ENCODE measurements at places on chromosomes 13 and 19.

DNA sequence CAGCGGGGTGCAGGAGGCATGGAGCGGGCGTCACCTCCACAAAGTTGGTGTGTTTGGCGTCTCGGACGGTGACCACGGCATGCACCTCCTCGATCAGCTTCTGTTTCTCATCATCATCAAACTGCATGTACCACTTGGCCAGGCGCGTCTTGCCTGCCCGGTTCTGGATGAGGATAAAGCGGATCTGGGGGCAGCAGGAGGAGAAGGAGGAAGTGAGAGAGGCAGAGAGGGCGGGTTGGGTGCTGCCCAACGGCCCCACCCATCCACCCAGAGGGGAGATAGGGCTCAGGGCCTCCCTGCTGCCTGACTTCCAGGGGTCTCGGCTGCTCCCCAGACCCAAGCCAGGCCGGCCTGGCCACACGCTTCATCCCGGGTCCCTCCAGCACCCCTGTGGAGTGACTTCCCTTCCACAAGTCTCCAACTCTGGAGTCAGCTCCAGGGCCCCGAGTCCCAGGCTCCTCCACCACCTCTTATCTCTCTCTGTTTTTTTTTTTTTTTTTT, 4.6 kb downstream of the AP2S1 start:
- DNase-seq: no peak

- no peak for DNase-seq
These were observed 2.0 kb downstream of the EGLN2 start for GRCh38 chr19:40800997-40801377.

DNA sequence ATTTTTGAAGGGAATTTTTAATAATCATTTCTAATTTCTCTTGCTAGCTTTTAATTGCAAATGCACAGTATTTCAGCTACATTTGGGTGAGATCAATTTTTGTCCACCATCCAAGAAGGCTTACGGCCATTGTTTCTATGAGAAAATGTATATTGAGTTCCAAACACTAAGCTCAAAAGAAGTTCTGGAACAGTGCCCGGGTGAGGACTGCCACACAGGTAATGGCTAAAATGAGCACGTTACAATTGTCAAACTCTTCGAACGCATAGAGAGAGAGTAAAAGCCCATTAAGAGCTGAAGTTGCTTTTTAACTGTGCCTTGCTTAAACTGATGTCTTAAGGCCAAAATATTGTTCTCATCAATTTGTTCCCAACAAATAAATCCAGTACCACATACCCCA, 755.0 kb downstream of the DIAPH3 start:
- no peak for DNase-seq

DNA sequence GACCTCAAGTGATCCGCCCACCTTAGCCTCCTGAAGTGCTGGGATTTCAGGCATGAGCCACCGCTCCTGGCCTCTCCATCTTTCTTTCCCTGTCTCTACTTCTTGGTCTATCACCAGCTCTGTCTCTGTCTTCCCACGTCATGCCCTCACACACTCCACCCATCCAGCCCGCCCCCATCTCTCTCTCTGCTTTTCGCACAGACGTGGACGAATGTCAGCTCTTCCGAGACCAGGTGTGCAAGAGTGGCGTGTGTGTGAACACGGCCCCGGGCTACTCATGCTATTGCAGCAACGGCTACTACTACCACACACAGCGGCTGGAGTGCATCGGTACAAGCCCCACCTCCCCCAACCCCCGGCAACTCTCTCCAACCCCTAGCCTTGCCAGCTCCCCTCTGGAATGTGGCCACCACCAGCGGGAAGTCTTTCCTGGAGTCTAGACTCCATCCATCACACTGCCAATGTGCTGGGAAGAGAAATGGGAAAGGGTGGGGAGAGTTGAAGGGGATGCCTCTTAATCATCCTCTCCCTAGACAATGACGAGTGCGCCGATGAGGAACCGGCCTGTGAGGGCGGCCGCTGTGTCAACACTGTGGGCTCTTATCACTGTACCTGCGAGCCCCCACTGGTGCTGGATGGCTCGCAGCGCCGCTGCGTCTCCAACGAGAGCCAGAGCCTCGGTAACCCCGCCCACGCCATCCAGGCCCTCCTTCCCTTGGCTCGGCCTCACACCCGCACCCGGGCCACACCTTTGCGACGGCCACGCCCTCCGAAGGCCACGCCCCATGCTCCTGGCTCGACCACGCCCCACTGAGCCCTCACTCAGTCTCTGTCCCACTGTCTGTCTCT, 22.5 kb downstream of the LTBP4 start:
- no peak for DNase-seq

DNA sequence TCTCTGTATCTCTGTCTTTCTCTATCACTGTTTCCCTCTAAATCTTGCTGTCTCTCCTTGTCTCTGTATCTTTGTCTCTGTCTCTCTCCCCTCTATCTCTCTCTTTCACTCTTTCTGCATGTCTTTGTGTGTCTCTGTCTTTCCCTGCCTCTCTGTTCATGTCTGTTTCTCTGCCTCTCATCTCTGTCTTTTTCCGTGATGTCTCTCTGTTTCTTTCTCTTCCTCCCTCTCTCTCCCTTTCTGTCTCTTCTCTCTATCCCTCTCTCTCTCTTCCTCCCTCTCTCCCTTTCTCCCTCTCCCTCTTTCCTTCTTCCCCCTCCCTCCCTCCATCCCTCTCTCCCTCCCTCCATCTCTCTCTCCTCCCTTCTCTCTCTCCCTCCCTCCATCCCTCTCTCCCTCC, 56.7 kb upstream of the NFIC start:
- no peak for DNase-seq

- DNase-seq: no peak
These were observed 31.7 kb downstream of the IER2 start for GRCh38 chr19:13181747-13182388.

GRCh38 chr19:34925278-34925855, 1.3 kb upstream of the ZNF30 start:
- DNase-seq: no peak

GRCh38 chr19:45442778-45443461, 19.2 kb upstream of the ERCC1 start:
- no peak for DNase-seq

- DNase-seq: no peak
These were observed 526.0 kb upstream of the SPRY2 start for GRCh38 chr13:80866921-80867320.
